ENCODE measurements at places on chromosomes 16 and 17.
A peak's percentile ranks its signal among the peaks of the same experiment; 100 is the strongest.

GRCh38 chr17:17837380-17837821, 615 bp upstream of the SREBF1 start:
- no peak for DNase-seq
- H3K4me1 ChIP-seq = peaks cover 87% of the 10 kb centered on the region
- no peaks in the 10 kb centered on the region for H3K27me3 ChIP-seq
- peak overlapping the region; percentile 99 for H3K27ac ChIP-seq
- H3K36me3 ChIP-seq = no peaks in the 10 kb centered on the region

GRCh38 chr17:3598078-3598477, 11.1 kb downstream of the TRPV1 start:
- H3K4me1 ChIP-seq = no peaks in the 10 kb centered on the region
- no peaks in the 10 kb centered on the region for H3K27me3 ChIP-seq
- DNase-seq = no peak
- no peaks in the 10 kb centered on the region for H3K36me3 ChIP-seq

- no peaks in the 10 kb centered on the region for H3K27me3 ChIP-seq
- H3K27ac ChIP-seq = no peak overlapping the region
- peaks cover 85% of the 10 kb centered on the region for H3K36me3 ChIP-seq
- H3K4me3 ChIP-seq = no peak overlapping the region
Measured at GRCh38 chr16:57020651-57021050, 31.3 kb downstream of the NLRC5 start.

- no peak overlapping the region for H3K27ac ChIP-seq
- no peaks in the 10 kb centered on the region for H3K27me3 ChIP-seq
- no peak overlapping the region for H3K4me3 ChIP-seq
- no peaks in the 10 kb centered on the region for H3K4me1 ChIP-seq
- no peak for DNase-seq
- H3K36me3 ChIP-seq = no peaks in the 10 kb centered on the region
Measured at GRCh38 chr16:61681124-61681523, 355.1 kb downstream of the CDH8 start.

DNA sequence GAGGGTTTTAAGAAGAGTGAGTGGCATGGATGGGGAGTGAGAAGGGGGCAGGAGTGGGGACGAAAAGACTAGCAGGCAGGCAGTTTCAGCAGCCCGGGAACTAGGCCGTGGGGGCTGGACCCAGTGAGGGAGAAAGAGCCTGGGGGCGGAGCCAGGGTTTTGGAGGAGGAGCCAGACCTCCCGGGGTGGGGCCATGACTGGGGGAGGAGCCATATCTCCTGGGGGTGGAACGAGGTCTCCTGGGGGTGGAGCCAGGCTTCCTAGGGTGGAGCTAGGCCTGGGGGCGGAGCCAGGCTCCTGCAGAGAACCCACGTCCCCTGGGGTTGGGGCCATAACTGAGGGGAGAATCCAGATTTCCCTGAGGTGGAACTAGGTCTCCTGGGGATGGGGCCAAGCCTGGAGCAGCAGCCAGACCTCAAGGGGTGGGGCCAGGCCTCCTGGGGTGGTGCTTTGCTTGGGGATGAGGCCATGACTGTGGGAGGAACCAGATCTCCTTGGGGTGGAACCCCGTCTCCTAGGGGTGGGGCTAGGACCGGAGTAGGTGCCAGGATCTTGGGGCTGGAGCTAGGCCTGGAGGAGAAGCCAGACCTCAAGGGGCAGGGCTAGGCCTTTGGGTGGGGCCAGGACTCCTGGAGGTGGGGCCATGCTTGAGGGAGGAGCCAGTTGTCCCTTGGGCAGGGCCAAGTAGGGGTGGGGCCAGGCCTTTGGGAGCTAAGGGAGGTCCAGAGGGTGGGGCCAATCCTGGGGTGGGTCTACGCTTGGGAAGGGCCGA, 41.7 kb upstream of the JPH3 start:
- H3K36me3 ChIP-seq = no peaks in the 10 kb centered on the region
- no peak overlapping the region for H3K4me3 ChIP-seq
- H3K4me1 ChIP-seq = peaks cover 6% of the 10 kb centered on the region
- peak; percentile 74 for DNase-seq
- no peaks in the 10 kb centered on the region for H3K27me3 ChIP-seq
- H3K27ac ChIP-seq = no peak overlapping the region

DNA sequence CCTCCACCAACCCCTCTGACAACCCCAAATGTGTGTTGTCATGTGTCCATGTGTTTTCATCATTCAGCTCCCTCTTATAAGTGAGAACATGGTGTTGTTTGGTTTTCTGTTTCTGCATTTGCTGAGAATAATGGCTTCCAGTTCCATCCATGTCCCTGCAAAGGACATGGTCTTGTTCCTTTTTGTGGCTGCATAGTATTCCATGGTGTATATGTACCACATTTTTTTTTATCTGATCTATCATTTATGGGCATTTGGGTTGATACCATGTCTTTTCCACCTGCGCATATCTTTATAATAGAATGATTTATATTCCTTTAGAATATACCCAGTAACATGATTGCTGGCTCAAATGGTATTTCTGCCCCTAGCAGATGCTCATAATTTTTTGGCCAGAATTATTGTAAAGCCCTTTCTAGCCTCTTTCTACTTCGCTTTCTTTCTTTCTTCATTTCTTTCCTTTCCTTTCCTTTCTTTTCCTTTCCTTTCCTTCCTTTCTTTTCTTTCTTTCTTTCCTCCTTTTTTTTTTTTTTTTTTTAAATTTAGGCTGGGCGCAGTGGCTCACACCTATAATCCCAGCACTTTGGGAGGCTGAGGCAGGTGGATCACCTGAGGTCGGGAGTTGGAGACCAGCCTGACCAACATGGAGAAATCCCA, 12.7 kb downstream of the REXO5 start:
- no peak overlapping the region for H3K27ac ChIP-seq
- H3K4me1 ChIP-seq = no peaks in the 10 kb centered on the region
- H3K27me3 ChIP-seq = no peaks in the 10 kb centered on the region
- no peak overlapping the region for H3K4me3 ChIP-seq
- peaks cover 5% of the 10 kb centered on the region for H3K36me3 ChIP-seq
- no peak for DNase-seq

- DNase-seq = no peak
- peaks cover 4% of the 10 kb centered on the region for H3K27me3 ChIP-seq
Measured at GRCh38 chr17:79997011-79997660, 38.5 kb downstream of the TBC1D16 start.

DNA sequence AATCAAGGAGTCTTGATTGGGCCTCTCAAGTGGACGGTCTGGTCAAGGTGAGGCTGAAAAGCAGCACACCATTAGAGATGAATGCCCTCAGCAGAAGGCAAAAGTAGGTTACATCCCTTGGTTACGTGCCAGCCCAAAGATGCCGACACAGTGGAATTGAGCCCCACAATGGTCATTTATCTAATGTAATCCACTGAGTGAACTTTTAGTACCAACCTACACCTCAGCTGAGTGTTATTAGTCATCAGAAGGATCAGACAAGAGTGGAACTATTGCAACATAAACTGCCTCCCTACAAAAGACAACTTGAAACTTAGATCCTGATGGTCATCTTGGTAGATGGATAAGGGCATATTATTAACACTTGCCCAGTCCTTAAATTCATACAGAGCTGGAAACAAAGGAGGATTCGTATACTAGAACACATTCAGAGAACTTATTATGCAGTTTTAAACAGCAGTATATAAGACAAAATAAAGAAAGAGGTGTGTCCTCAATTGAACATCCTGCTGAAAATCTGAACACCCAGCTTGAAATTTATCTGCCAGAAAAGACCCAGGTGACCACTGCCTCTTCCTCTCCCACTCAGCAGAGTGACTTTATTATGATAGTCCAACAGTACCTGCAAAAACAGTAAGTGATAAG, 2.8 kb downstream of the DCUN1D3 start:
- peaks cover 19% of the 10 kb centered on the region for H3K4me1 ChIP-seq
- no peaks in the 10 kb centered on the region for H3K27me3 ChIP-seq
- DNase-seq = no peak

DNA sequence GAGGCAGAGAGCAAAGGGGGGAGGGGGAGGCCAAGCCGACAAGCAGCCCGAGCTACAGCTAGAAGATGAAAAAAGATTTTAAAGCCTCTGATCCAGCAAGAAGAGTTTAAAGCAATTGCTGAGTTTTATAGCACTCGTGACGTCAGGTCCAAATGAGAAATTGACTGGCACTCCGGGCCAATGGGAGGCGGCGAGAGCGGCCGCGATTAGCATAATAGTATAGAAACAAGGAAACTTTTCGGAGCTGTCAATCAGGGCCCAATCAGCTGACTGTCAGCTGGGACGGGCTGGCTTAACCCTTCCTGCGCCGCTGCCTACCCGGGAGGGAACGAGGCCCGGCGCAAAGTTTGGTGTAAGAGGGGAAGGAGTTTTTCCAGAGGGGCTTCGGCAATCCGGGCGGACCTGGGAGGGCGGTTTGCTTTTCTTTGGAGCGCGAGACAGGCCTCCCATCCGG, at the start of gene MAF:
MAF (minus strand) TSS at position 100 of the 454 bp plus-strand sequence. CDS start 835 bp downstream, outside the sequence.
- H3K36me3 ChIP-seq = no peaks in the 10 kb centered on the region
- H3K4me3 ChIP-seq = peak within 1 kb of the TSS; percentile 63
- H3K4me1 ChIP-seq = no peaks in the 10 kb centered on the region

GRCh38 chr16:11432856-11433395, 87.7 kb downstream of the RMI2 start:
- no peaks in the 10 kb centered on the region for H3K36me3 ChIP-seq
- no peaks in the 10 kb centered on the region for H3K27me3 ChIP-seq
- no peaks in the 10 kb centered on the region for H3K4me1 ChIP-seq

DNA sequence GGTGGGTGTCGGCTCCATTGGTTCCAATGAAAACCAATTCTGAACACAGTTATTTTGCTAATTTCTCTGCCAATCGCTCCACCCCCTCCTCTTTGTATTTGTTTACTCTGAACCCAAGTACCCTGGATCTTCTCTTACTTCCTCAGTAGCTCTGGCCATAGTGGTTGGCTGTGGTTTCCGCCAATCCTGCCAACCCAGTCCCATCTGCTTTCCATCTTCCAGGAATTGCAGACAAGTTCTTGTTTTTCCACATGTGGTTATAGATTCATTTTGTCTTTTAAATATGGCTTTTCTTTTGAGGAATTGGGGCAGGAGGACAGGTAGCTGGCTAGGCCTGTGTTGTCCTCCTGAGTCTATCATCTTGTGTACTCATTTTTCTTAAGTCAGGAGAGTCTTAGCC, 92.0 kb downstream of the CYLD start:
- H3K27me3 ChIP-seq = no peaks in the 10 kb centered on the region
- H3K27ac ChIP-seq = no peak overlapping the region
- no peaks in the 10 kb centered on the region for H3K36me3 ChIP-seq
- no peaks in the 10 kb centered on the region for H3K4me1 ChIP-seq
- DNase-seq = no peak
- no peak overlapping the region for H3K4me3 ChIP-seq

GRCh38 chr16:12337871-12338655, 361.5 kb downstream of the SNX29 start:
- H3K4me3 ChIP-seq = no peak overlapping the region
- DNase-seq = no peak
- no peak overlapping the region for H3K27ac ChIP-seq

GRCh38 chr17:69802045-69802740, 272.8 kb upstream of the KCNJ16 start:
- no peak for DNase-seq
- H3K27me3 ChIP-seq = no peaks in the 10 kb centered on the region
- H3K4me1 ChIP-seq = no peaks in the 10 kb centered on the region
- no peaks in the 10 kb centered on the region for H3K36me3 ChIP-seq

- peaks cover 66% of the 10 kb centered on the region for H3K36me3 ChIP-seq
- no peaks in the 10 kb centered on the region for H3K27me3 ChIP-seq
- H3K4me1 ChIP-seq = peaks cover 14% of the 10 kb centered on the region
- no peak for DNase-seq
- no peak overlapping the region for H3K4me3 ChIP-seq
- H3K27ac ChIP-seq = no peak overlapping the region
Measured at GRCh38 chr16:56844056-56844455, 21.0 kb upstream of the SLC12A3 start.

GRCh38 chr16:2816751-2817339, at the start of gene PRSS21:
PRSS21 (plus strand) TSS chr16:2817237; CDS start chr16:2817269, 32 bp downstream.
- H3K36me3 ChIP-seq = no peaks in the 10 kb centered on the region
- H3K4me1 ChIP-seq = no peaks in the 10 kb centered on the region
- no peak for DNase-seq
- H3K27me3 ChIP-seq = peaks cover 75% of the 10 kb centered on the region

- H3K4me3 ChIP-seq = no peak overlapping the region
- no peak for DNase-seq
- H3K36me3 ChIP-seq = no peaks in the 10 kb centered on the region
- H3K27ac ChIP-seq = no peak overlapping the region
- peaks cover 17% of the 10 kb centered on the region for H3K4me1 ChIP-seq
Measured at GRCh38 chr17:35766903-35767510, 6.3 kb downstream of the C17orf50 start.

GRCh38 chr17:5200360-5200759, 8.7 kb upstream of the ZNF594 start:
- H3K4me1 ChIP-seq = no peaks in the 10 kb centered on the region
- DNase-seq = no peak
- H3K27me3 ChIP-seq = no peaks in the 10 kb centered on the region
- no peaks in the 10 kb centered on the region for H3K36me3 ChIP-seq

GRCh38 chr17:56593646-56594319, at the start of gene NOG:
NOG (plus strand) TSS chr17:56593699; CDS start chr17:56594224, 525 bp downstream.
- peak within 1 kb of the TSS; percentile 53 for H3K27ac ChIP-seq
- peaks cover 32% of the 10 kb centered on the region for H3K27me3 ChIP-seq
- peak; percentile 56 for DNase-seq
- peaks cover 13% of the 10 kb centered on the region for H3K4me1 ChIP-seq
- H3K36me3 ChIP-seq = no peaks in the 10 kb centered on the region

DNA sequence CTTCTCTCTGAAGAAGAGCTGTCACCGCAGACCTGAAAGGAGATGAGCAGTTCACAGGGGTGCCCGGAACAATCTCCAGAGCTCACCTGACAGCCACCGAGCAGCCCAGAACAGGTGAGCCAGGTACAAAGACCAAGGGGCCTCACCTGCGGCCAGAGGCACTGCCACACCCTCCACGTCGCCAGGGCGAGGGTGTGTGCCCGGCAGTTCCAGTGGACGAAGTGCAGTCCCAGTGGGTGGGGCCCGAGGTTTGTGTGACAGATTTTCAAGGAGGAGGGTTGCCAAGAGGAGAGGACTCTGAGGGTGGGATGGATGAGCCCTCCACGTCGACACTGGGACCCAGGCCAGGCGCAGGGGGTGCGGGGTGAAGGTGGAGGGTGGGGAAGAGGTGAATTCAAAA, 61.7 kb downstream of the SMPD3 start:
- no peak overlapping the region for H3K27ac ChIP-seq
- DNase-seq = no peak
- no peaks in the 10 kb centered on the region for H3K27me3 ChIP-seq
- H3K4me3 ChIP-seq = no peak overlapping the region
- H3K36me3 ChIP-seq = no peaks in the 10 kb centered on the region
- no peaks in the 10 kb centered on the region for H3K4me1 ChIP-seq

DNA sequence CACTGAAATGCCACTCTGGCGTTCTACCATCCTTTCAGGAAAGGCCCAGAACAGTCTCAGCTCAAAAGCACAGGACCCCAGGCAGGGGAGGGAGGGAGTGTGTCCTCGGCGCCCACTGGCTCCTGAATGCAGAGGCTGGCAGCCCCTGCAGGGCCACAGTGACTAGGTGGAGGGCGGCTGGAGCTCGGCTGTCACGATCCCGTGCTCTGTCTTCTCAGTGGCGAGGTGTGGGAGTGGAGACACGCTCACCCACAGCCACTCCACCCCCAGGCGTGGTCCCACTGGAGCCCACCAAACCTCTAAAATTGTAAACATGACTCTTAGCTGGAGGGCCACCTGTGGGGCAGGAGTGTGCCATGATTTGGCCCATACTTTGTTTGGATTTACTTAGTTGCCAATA, 16.4 kb upstream of the FASN start:
- H3K36me3 ChIP-seq = no peaks in the 10 kb centered on the region
- H3K27ac ChIP-seq = no peak overlapping the region
- peaks cover 4% of the 10 kb centered on the region for H3K4me1 ChIP-seq
- H3K4me3 ChIP-seq = no peak overlapping the region
- no peak for DNase-seq
- H3K27me3 ChIP-seq = no peaks in the 10 kb centered on the region

GRCh38 chr17:46737326-46737725, 81.2 kb downstream of the WNT3 start:
- no peak for DNase-seq
- no peaks in the 10 kb centered on the region for H3K4me1 ChIP-seq
- no peaks in the 10 kb centered on the region for H3K27me3 ChIP-seq
